ENCODE measurements at places on chromosomes 16 and 17. TPM values are rescaled to one million over a fixed set of nuclear protein-coding genes. Genes with fewer than 3 reads are reported as not detected.
A peak's percentile ranks its signal among the peaks of the same experiment; 100 is the strongest.

DNA sequence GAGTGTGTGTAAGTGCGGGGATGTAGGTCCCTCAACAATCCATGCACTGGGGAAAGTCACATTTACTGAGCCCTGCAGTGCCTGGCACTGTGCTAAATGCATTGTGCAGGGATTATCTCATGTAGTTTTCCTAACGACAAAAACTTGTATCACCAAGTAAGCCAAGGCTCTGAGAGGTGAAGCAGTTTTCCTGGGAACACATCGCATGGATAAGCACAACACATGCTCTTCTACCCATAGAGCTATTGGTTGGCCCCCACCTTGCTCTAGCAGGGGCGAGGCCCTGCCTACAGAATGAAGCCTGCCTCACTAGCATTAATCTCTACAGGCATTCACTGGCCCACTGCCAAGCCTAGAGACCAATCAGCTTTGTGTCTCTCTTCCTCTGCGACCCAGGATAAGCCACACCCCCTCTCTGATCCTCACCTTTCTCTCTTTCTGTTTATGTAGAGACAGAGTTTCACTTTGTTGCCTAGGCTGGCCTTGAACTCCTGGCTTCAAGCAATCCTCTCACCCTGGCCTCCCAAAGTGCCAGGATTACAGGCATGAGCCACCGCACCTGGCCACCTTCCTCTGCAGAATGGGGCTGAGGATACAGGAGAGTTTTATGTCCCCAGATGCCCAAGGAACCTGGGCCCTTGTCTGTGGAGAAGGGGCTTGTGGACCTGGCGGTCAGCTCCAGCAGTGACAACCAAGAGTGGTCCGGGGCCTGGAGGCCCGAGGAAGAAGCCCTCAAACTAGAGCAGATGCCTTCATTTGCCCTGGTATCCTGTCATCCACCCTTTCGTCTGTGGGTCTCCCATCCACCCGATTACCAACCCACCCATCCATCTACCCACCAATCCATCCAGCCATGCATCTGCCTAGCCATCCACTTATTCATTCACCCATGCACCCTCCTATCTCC is 12.8 kb downstream of the CDH16 start:
- DNase-seq, result no peak
- peaks cover 12% of the 10 kb centered on the region for H3K27me3 ChIP-seq
- H3K4me3 ChIP-seq, result no peak overlapping the region
- H3K36me3 ChIP-seq, result no peaks in the 10 kb centered on the region

GRCh38 chr16:48250520-48251278 is 3.4 kb upstream of the ABCC11 start:
- no peak overlapping the region for H3K4me3 ChIP-seq
- no peak overlapping the region for H3K27ac ChIP-seq
- H3K4me1 ChIP-seq, result peaks cover 15% of the 10 kb centered on the region

GRCh38 chr17:40182606-40183005 is 5.3 kb downstream of the RAPGEFL1 start:
- no peak for DNase-seq
- no peak overlapping the region for H3K4me3 ChIP-seq
- no peak overlapping the region for H3K27ac ChIP-seq
- peaks cover 10% of the 10 kb centered on the region for H3K4me1 ChIP-seq
- H3K27me3 ChIP-seq, result peaks cover 10% of the 10 kb centered on the region

The TEX19 gene
- 0.26 TPM for total RNA-seq

DNA sequence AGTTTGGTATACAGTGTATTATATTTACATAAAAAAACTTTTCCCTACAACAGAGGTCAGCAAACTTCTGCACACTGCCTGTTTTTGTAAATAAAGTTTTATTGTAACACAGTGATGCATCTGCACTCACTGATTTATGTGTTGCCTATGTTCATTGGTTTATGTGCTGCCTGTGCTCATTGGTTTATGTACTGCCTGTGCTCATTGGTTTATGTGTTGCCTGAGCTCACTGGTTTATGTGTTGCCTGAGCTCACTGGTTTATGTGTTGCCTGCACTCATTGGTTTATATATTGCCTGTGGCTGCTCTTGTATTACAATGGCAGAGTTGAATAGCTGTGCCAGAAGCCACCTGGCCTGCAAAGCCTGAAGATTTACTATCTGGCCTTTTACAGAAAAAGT is 81.6 kb downstream of the MYH11 start:
- no peak overlapping the region for H3K27ac ChIP-seq
- peaks cover 4% of the 10 kb centered on the region for H3K27me3 ChIP-seq
- H3K36me3 ChIP-seq, result no peaks in the 10 kb centered on the region
- H3K4me3 ChIP-seq, result no peak overlapping the region
- H3K4me1 ChIP-seq, result no peaks in the 10 kb centered on the region
- DNase-seq, result no peak

The CES4A gene
- total RNA-seq, result 1.1 TPM

GRCh38 chr16:88301431-88301830 is 81.3 kb upstream of the ZNF469 start:
- DNase-seq, result no peak
- peaks cover 7% of the 10 kb centered on the region for H3K27me3 ChIP-seq
- no peak overlapping the region for H3K27ac ChIP-seq
- no peak overlapping the region for H3K4me3 ChIP-seq
- H3K4me1 ChIP-seq, result peaks cover 7% of the 10 kb centered on the region

DNA sequence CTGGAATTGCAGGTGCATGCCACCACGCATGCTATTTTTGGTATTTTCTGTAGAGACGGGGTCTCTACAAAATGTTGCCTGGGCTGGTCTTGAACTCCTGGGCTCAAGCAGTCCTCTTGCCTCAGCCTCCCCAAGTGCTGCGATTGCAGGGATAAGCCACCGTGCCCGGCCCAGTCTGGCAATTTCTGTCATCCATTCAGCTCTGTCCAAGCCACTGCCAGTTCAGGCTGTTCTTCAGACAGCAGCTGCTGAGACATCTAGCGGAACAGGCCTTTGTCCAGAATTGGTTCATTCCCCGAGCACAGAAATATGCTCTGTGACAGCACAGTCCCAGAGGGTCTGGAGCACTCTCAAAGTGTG is 5.4 kb downstream of the SLC47A1 start:
- H3K27me3 ChIP-seq, result peaks cover 9% of the 10 kb centered on the region
- peaks cover 13% of the 10 kb centered on the region for H3K4me1 ChIP-seq
- no peaks in the 10 kb centered on the region for H3K36me3 ChIP-seq
- no peak for DNase-seq
- no peak overlapping the region for H3K27ac ChIP-seq
- no peak overlapping the region for H3K4me3 ChIP-seq

DNA sequence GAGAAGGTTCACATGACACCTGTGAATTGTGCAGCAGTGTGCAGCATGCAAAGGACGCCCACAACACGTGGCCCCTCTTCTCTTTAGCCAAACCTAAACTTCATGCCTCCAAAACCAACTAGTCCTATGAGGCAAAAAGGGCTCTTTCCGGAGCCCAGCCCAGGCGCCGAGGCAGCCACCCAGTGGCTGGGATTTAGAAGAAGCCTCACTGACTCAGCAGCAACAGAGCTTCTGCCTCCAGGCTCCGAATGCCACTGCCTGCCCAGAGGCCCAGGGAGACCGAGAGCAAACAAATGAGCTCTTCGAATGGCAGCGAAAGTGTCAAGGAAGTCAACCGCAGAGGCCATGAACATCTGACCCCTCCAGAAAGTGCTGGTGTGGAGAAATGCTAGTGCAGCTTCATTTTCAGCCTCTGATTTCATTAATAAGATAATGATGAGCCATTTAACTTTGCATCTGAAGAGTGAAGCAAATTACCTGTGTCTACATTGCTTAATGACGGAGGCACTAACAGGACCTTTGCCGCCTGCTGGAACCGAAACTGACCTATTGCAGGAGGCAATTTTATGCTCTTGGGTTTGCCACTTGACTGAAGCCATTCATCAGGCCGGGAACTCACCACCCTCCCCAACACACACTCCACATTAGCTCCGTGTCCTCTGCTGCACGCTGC is 157.7 kb upstream of the RPL38 start:
- H3K4me3 ChIP-seq, result no peak overlapping the region
- peaks cover 3% of the 10 kb centered on the region for H3K27me3 ChIP-seq
- peaks cover 7% of the 10 kb centered on the region for H3K4me1 ChIP-seq
- no peak overlapping the region for H3K27ac ChIP-seq
- no peak for DNase-seq

- no peaks in the 10 kb centered on the region for H3K27me3 ChIP-seq
- no peak overlapping the region for H3K4me3 ChIP-seq
- no peaks in the 10 kb centered on the region for H3K4me1 ChIP-seq
- H3K36me3 ChIP-seq, result no peaks in the 10 kb centered on the region
- no peak for DNase-seq
- no peak overlapping the region for H3K27ac ChIP-seq
Measured at GRCh38 chr17:14101976-14102375, 32.7 kb downstream of the COX10 start.

GRCh38 chr17:14135906-14136590 is 66.7 kb downstream of the COX10 start:
- H3K4me1 ChIP-seq, result no peaks in the 10 kb centered on the region
- H3K36me3 ChIP-seq, result no peaks in the 10 kb centered on the region
- no peak overlapping the region for H3K27ac ChIP-seq
- H3K4me3 ChIP-seq, result no peak overlapping the region
- no peak for DNase-seq

GRCh38 chr17:80575057-80575875 is 30.6 kb downstream of the RPTOR start:
- peaks cover 2% of the 10 kb centered on the region for H3K27me3 ChIP-seq
- no peaks in the 10 kb centered on the region for H3K4me1 ChIP-seq
- H3K27ac ChIP-seq, result no peak overlapping the region
- peak; percentile 97 for DNase-seq
- H3K4me3 ChIP-seq, result no peak overlapping the region

The MYH13 gene
- total RNA-seq, result 0.05 TPM

The TERB1 gene
- 0.10 TPM for total RNA-seq

DNA sequence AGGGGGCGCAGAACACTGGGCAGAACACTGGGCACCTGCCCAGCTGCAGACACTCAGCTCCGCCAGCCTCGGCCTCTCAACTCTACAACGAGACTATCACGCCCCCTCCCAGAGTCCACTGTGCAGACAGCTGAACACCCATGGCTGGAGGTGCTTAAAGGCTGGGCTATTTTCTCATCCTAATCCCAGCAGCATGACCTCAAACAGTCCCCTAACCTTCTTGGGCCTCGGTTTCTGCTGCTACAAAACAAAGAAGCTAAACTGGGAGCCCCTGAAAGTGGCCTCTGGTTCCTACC is 27.7 kb upstream of the ZNF469 start:
- H3K4me1 ChIP-seq, result no peaks in the 10 kb centered on the region
- peaks cover 2% of the 10 kb centered on the region for H3K27me3 ChIP-seq
- DNase-seq, result no peak
- no peak overlapping the region for H3K27ac ChIP-seq
- H3K36me3 ChIP-seq, result no peaks in the 10 kb centered on the region

GRCh38 chr17:42027961-42028790 is 8.3 kb downstream of the NKIRAS2 start:
- H3K4me1 ChIP-seq, result peaks cover 31% of the 10 kb centered on the region
- peak overlapping the region; percentile 16 for H3K4me3 ChIP-seq
- peaks cover 15% of the 10 kb centered on the region for H3K36me3 ChIP-seq
- no peak overlapping the region for H3K27ac ChIP-seq

- no peaks in the 10 kb centered on the region for H3K36me3 ChIP-seq
- no peak for DNase-seq
- H3K27ac ChIP-seq, result peak overlapping the region; percentile 69
- no peak overlapping the region for H3K4me3 ChIP-seq
- peaks cover 20% of the 10 kb centered on the region for H3K4me1 ChIP-seq
Measured at GRCh38 chr17:49363251-49363650, 1.2 kb upstream of the ZNF652 start.
